Stimulated activated CD4-positive, alpha-beta T cell treated with anti-CD3 and anti-CD28 coated beads, Interleukin-2, amount 100 ng/mL, for 48 hours (primary cell): ENCODE measurements at places on chromosomes 1 and 21.
A peak's percentile ranks its signal among the peaks of the same experiment; 100 is the strongest.

- no peak for DNase-seq
Observed at GRCh38 chr21:29301691-29302090, 3.0 kb downstream of the BACH1 start.

DNA sequence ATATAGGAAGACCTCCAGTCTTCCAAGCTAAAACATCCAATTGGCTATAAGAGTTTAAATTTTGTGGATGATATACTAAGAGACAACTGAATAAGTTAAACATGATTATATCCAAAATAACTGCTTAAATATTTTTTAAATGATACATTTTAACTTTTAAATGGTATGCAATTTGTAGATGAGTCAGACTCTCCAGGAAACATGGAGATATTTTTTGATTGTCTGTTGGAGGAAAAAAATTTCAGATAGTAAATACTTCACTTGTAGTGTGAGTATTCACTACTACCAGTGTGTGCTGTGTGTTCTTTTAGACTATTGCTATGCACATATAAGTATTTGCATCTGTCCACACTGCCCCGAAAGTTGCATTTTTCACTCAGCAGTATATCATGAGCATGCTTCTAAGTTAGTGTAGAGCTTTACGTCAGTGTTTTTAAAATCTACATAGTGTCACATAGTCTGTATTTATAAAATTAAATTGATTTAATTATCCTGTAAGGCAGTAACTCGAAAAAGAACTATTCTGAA lies 91.1 kb downstream of the USP25 start:
- no peak for DNase-seq

DNA sequence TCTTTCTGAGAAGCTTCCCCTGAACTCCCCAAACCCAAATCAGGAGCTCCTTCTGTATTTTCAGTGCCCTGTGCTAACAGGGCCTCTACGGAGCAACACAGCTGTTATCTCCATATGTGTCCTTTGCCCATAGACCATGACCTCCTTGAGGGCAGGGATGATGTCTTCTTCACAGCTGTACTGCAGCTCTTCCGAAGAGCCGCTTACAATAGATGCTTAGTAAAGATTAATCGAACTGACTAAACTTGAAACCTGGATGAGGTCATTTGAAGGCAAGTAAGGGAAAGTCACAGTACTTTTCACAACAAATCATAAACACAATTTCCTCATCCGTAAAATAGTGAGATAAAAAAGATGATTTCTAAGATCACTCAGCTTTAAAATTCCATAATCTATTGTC lies 4.4 kb upstream of the KCNN3 start:
- no peak for DNase-seq

GRCh38 chr1:62689524-62689923 lies 1.3 kb upstream of the DOCK7 start:
- no peak for DNase-seq

GRCh38 chr1:41640756-41641474 lies 156.4 kb upstream of the EDN2 start:
- DNase-seq: no peak

DNA sequence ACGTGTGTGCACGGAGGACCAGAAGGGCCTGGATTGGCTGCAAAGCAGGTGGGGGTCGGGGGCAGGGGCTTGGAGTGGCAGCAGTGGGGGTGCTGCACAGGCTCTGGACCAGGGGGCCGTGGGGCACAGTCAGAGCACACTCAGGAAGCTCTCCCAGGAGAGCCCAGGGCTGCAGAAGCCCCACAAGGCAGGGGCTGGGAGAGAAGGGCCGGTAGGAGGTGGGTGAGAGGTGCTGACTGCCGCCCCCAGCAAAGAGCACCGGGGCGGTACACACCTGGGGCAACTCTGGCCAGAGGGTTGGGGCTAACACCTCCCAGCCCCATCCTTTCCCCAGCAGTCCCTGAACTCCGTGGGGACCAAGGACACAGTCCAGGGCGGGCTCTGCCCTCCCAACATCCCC lies 13.9 kb downstream of the CHD5 start:
- DNase-seq: no peak

DNA sequence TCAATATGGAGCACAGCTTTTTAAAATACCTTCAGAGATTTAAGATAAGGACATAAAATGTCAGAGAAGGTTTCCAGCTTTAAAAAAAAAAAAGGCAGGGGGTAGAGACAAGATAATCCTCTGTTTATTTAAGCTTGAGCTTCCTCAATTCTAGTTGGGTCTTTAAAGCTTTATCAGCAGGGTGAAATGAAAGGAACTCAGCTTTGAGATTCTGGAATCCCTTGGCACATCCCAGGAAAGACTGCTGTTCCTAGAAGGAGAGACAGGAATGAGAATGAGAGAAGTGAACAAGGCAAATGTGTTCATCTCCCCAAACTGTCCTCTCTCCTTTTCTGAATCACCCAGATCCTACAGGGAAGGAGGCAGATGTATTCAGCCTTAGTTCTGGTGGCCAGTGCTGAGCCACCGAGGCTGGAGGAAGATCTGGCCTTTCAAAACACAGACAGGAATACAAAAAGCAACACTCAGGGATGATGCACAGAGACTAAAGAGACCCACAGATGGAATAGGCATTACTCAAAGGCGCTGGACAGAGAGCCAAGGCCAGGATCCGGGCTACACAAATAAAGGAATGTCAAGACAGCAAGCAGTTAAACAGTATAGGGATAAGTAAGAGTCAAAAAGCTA lies 385.8 kb upstream of the DUSP10 start:
- DNase-seq: no peak

DNA sequence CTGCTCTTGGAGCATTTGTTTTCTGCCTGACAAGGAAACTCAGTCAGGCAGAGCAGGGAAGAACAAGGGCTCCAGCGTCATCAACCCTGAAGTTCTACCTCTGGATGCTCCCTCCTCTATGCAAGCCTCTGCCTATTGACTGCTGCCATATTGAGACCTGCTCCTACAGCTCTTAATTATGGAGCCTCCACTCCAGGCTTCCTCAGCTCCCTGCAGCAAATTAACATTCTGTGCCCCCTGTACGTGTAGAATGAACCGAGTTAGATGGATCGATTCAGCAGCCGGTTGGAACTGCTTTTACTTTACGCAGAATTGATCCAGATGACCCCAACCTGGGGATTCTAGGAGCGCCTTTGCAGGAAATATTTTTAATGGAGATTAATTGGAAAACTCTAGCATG lies 68.7 kb downstream of the KIRREL1 start:
- no peak for DNase-seq

DNA sequence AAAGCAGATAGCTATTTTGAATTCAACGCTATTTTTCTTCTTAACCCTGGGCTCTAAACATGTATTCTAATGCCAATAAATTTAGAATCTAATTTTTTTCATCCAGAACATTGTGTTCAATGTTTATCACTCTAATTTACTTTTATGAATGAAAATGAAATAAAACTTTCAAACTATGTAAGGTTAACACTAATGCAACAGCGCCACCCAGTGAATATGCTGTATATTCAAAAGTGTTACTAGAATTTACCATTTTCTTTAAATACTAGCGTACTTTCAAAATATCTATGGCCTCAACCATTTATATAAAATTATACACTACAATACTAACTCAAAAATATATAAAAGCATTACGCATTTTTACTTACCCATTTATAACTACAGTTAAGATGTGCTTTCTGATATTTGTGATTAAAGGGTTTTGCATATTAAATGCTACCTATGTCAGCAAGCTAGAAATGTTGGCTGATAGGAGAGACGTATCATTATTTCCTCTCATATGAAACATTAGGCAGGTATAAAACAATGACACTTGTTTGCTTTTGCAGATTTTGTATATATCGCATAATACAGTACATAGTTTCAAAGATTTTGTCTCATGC lies 5.9 kb upstream of the NUF2 start:
- DNase-seq: peak; percentile 41

DNA sequence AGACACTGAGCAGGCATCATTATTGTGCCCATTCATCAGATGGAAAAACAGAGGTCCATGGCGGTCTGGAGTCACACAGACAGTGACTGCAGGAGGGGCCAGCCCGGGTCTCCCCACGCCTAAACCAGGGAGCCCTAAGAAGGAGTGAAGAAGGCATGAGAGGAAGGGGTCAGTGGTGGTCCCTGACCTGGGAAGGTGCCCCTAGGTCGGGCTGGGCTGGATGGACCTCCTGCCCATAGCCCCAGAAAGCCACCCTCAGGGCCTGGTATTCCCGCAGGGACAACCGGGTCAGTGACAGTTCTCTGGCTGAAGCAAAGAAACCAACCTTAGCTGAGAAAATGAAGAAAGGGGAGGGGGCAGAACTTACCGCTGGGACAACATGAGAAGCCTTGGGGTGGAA lies 163.4 kb upstream of the C1orf174 start:
- no peak for DNase-seq

DNA sequence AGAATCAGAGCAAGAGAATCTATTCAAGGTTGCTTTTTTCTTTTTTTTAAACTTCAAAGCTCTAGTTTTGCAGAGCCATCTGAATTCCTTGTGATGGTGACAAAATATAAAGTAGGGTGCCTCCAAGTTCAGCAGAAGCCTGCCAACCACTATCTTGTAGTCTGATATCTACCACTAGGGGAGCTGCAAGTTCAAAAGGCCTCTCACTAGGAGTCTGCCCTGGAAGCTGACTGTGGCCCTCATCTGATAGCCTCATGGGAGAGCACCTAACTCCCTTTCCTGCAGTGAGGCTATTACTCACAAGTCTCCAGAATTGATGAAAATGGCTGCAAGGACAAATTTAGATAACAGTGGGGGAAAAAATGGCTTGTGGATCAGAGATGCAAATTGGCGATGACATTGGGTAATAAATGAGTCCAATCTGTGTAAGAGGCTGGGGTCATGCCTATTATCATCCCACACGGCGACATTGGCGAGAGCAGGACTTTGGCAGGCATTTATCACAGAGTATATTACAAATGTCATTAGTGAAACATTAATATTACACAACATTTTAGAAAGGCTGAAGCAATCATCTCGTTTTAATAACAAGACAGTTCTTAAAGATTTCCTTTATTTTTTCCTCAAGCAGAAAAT lies 10.7 kb upstream of the ZP4 start:
- no peak for DNase-seq

DNA sequence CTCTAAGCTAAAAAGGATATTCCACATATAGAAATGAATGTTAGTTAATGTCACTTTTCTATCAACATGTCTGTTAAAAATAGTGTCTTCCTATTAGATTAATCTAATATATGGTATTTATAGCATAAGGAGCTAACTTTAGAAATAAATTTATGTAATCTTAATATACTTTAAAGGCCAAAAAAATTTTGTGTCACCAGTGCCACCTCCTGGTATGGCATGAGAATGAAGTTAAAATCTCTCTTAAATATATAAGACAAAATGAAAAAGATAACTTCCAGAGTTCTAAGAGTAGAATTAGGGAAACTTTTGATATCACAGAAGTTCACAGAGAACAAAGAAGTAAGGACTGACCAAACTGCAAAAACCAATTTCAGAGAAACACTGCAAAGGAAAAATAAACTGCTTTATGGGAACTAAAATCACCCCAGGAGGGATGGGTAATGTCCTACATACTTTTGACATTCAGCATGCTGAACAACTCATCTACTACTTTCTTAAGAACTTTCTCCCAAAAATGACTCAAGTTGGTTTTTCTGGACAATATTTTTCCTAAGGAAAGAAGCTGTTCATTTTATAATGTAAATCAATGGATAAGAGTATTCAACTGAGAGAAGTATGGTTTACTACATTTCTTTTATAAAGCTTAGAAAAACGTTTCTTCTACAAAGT lies 82.8 kb downstream of the TRIM33 start:
- DNase-seq: peak; percentile 2

- DNase-seq: peak; percentile 67
Observed at GRCh38 chr1:26889551-26890466, at the start of gene GPN2. GPN2 (minus strand) TSS chr1:26890283; CDS start chr1:26890096, 187 bp downstream.

DNA sequence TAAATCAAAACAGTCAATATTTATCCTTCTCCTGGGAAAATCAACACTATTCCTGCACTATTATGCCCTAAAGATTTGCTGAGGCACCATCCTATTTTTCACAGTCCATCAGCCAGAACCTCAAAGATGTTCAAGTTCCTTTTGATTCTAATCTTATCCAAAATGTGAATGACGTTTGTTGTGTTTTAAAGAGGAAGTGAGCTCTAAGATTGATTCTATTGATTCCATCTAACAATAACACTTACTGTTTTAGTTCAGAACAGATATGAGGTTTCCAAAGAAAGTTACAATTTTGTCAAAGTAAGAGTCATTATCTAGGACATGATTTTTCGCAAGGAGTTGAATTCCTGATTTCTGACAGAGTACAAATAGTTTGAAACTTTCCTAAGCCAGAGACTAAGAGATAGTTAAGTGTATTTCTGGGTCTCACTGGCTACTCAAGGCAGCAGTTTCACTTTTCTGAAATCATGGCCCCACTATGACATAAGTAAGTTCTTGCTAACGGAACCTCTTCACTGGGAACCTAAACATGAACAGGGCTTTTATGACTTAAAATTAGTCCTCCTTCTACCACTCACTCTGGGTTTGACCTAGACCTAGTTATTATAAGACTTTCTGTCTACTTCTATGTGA lies 84.7 kb downstream of the LHX9 start:
- DNase-seq: no peak

- DNase-seq: no peak
Observed at GRCh38 chr1:27350663-27351540, 9.1 kb downstream of the SYTL1 start.

GRCh38 chr1:214296860-214297745 lies 16.1 kb downstream of the SMYD2 start:
- DNase-seq: no peak

- no peak for DNase-seq
Observed at GRCh38 chr1:194225821-194226220, 1039.4 kb upstream of the B3GALT2 start.

GRCh38 chr1:9317591-9318417 lies 25.1 kb downstream of the SPSB1 start:
- DNase-seq: no peak

GRCh38 chr1:226939438-226940028 lies 561 bp upstream of the COQ8A start:
- DNase-seq: no peak

DNA sequence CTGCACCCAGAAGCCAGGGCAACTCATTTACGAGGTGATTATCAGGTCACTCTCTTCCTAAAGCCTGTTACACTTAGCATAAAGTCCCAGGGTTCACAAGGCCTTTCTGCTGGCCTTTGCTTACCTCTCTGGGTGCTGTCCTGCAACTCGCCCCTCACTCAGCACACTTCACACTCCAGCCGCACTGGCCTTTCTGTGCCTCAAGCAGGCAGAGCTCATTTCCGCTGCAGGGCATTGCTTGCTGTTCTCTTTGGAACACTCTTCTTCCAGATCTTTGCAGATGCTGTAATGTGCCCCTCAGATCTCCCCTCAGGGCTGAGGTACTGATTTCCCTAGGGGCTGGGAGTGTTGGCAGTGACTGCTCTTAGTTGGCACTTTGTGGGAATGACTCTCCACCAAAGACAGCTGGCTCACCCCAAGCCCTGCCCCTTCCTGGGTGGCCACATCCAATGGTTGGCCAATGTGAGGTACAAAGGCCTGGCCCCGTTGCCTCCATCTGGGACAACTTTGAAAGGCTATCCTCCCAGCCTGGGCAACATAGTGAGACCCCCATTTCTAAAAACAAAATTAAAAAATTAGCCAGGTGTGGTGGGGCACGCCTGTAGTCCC lies 50.8 kb upstream of the SSBP3 start:
- DNase-seq: no peak

GRCh38 chr1:156148216-156148615 lies 5.2 kb upstream of the SEMA4A start:
- no peak for DNase-seq

- DNase-seq: no peak
Observed at GRCh38 chr1:8733484-8733883, 84.0 kb downstream of the RERE start.

GRCh38 chr1:177023249-177023648 lies 141.3 kb downstream of the ASTN1 start:
- DNase-seq: no peak
